ENCODE measurements at places on chromosomes 2 and 18. TPM values are rescaled to one million over a fixed set of nuclear protein-coding genes. Genes with fewer than 3 reads are reported as not detected.

CFC1 gene
- not detected for total RNA-seq

CROCC2 gene
- not detected for total RNA-seq

ZNF532 gene
- total RNA-seq, result 2.4 TPM

RAB3GAP1 gene
- 22.8 TPM for total RNA-seq

RSAD2 gene
- 35.0 TPM for total RNA-seq

GCFC2 gene
- 24.8 TPM for total RNA-seq

LOXL3 gene
- total RNA-seq, result 1.9 TPM

HOXD4 gene
- total RNA-seq, result not detected

MBD1 gene
- total RNA-seq, result 104 TPM

INHBB gene
- 0.09 TPM for total RNA-seq

ACADL gene
- total RNA-seq, result not detected

C1QL2 gene
- total RNA-seq, result not detected

Data from T-helper 2 cell treated with Interferon-gamma antibody and Interleukin-4, amounts not matched to agents 100 ng/mL and 5 ng/mL, for 36 hours (primary cell).